ENCODE measurements at places on chromosomes 1 and 21. TPM values are rescaled to one million over a fixed set of nuclear protein-coding genes. Genes with fewer than 3 reads are reported as not detected.

GRCh38 chr1:18413541-18414305, 67.0 kb upstream of the KLHDC7A start:
- H3K36me3 ChIP-seq = peaks cover 9% of the 10 kb centered on the region
- H3K27ac ChIP-seq = no peak overlapping the region
- H3K4me1 ChIP-seq = no peaks in the 10 kb centered on the region

DNA sequence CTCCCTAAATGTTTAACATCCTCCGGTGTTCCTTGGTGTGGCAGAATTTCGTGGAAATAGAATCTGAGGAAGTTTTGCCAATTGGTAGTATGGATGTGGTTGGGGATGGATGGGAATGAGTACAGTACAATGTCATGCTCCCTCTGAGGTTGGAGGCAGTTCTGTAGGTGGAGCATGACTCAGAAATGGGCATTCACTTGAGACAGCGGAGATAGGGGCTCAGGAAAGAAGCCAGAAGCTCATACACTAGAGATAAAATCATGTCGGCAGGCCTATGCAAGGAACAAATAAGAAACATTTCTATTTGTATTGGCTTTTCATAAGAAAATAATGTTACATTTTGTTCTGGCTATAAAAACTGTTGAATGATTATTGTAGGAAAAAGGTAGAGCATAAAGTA, 196.0 kb downstream of the URB2 start:
- H3K4me3 ChIP-seq = no peak overlapping the region
- no peak for DNase-seq
- H3K4me1 ChIP-seq = no peaks in the 10 kb centered on the region

GRCh38 chr1:212607206-212607912, 1.2 kb upstream of the ATF3 start:
- no peaks in the 10 kb centered on the region for H3K36me3 ChIP-seq
- no peak for DNase-seq
- peaks cover 22% of the 10 kb centered on the region for H3K4me1 ChIP-seq
- H3K4me3 ChIP-seq = peak overlapping the region; percentile 91

GRCh38 chr1:114229368-114229767, 75.7 kb upstream of the SYT6 start:
- peaks cover 4% of the 10 kb centered on the region for H3K4me1 ChIP-seq
- no peak overlapping the region for H3K27ac ChIP-seq
- peaks cover 1% of the 10 kb centered on the region for H3K27me3 ChIP-seq
- no peaks in the 10 kb centered on the region for H3K36me3 ChIP-seq
- no peak for DNase-seq

GRCh38 chr1:210830034-210831028, 303.6 kb downstream of the KCNH1 start:
- H3K4me3 ChIP-seq = no peak overlapping the region
- H3K36me3 ChIP-seq = no peaks in the 10 kb centered on the region
- DNase-seq = no peak
- H3K27me3 ChIP-seq = peaks cover 11% of the 10 kb centered on the region

GRCh38 chr21:40099809-40100208, 232.6 kb downstream of the PCP4 start:
- H3K4me1 ChIP-seq = no peaks in the 10 kb centered on the region
- no peaks in the 10 kb centered on the region for H3K36me3 ChIP-seq
- H3K27me3 ChIP-seq = peaks cover 7% of the 10 kb centered on the region
- DNase-seq = no peak
- H3K27ac ChIP-seq = no peak overlapping the region
- H3K4me3 ChIP-seq = no peak overlapping the region

- H3K4me3 ChIP-seq = no peak overlapping the region
- H3K27me3 ChIP-seq = peaks cover 13% of the 10 kb centered on the region
- DNase-seq = no peak
- no peaks in the 10 kb centered on the region for H3K36me3 ChIP-seq
- no peak overlapping the region for H3K27ac ChIP-seq
Measured at GRCh38 chr21:37944496-37944895, 28.2 kb upstream of the KCNJ6 start.

DNA sequence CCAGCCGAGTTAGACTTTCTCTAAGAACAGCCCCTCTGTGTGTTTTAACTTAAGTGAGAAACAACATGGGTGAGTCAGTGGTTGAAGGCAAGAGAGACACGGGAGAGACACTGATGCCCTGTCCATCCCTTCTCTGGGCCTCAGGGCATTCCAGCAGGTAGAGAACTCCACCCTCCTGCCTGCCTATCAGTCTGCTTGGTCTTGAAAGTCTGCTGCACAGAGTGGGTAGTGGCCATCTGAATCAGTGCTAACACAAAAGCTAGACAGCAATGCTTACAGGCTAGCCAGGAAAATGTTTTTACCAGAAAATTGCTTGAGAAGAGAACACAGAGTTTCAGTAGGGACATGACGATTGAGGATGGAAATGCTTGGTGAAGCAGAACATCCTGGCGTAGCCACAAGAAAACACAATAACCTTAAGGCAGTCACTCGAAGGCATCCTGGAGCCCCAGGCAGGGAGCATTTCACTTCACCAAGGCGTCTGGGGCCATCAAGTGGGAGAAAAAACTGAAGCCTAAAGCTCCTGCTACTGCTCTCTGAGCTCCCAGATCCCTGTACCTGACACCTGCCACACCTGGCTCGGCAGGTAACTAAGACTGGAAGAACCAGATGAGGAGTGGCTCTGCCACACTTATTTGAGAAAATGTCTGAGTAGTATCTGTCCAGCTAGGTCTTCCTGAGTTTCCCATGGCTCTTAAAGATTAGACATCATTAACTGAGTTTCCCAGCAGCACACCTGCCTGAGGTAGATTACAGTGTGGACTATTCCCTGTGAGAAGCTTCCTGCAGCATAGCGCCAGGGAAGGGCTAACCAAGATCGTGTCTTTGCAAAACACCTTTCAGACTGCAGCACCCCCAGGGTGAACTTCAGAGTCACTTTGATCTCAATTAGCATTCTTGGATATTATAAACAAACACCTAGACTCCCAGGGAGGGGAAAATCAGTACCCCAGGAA, 18.1 kb upstream of the LBR start:
- no peaks in the 10 kb centered on the region for H3K27me3 ChIP-seq
- peaks cover 78% of the 10 kb centered on the region for H3K4me1 ChIP-seq
- H3K4me3 ChIP-seq = peak overlapping the region; percentile 88
- peak overlapping the region; percentile 94 for H3K27ac ChIP-seq

DNA sequence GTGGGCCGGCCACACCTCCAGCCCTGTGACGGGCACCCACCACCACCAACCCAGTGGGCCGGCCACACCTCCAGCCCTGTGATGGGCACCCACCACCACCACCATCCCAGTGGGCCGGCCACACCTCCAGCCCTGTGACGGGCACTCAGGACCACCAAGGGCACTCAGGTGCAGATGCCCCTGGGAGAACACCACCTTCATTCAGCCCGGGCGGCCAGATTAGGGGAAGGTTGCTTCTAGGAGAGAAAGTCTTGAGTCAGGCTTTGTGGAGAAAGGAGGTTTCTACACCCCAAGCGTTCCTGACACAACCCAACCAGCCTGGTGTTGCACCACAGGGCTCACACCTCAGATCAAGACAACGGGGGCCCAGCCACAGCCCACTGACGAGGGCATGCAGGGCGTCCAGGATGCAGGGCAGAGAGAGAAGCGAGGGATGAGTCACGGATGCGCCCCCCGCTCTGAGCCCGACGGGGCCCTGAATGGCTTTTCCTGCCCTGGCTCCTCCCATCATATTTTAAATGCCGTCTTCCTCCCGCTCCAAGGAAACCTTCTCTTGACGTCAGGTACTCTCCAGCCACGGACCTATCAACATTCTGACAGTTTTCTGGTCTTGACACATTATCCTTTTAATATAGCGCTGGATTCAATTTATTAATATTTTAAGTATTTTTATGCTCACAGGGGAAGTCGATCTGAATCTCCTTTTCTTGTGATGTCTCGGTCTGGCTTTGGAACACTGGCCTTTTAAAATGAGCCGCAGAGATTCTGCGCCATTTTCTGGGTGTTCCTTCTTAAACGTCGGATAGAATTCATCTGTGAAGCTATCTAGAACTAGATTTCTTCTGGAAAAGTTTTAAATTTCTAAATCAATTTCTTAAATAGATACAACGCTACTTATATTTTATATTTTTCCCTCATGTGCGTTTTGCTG, 631 bp upstream of the SPATC1L start:
- peak; percentile 71 for DNase-seq
- H3K36me3 ChIP-seq = peaks cover 4% of the 10 kb centered on the region
- peak overlapping the region; percentile 91 for H3K27ac ChIP-seq
- no peaks in the 10 kb centered on the region for H3K27me3 ChIP-seq
- H3K4me3 ChIP-seq = peak overlapping the region; percentile 86

GRCh38 chr1:155777582-155777981, 79.4 kb downstream of the GON4L start:
- peak overlapping the region; percentile 28 for H3K27ac ChIP-seq
- peaks cover 73% of the 10 kb centered on the region for H3K36me3 ChIP-seq
- peaks cover 5% of the 10 kb centered on the region for H3K4me1 ChIP-seq
- no peak for DNase-seq
- no peak overlapping the region for H3K4me3 ChIP-seq

GRCh38 chr1:22796642-22797041, 86.0 kb downstream of the EPHB2 start:
- DNase-seq = no peak
- H3K27me3 ChIP-seq = peaks cover 9% of the 10 kb centered on the region
- H3K4me3 ChIP-seq = no peak overlapping the region
- H3K36me3 ChIP-seq = no peaks in the 10 kb centered on the region

- peaks cover 20% of the 10 kb centered on the region for H3K36me3 ChIP-seq
- no peak for DNase-seq
- no peak overlapping the region for H3K27ac ChIP-seq
- H3K27me3 ChIP-seq = no peaks in the 10 kb centered on the region
- H3K4me3 ChIP-seq = no peak overlapping the region
Measured at GRCh38 chr1:180002437-180002836, 47.8 kb downstream of the CEP350 start.

DNA sequence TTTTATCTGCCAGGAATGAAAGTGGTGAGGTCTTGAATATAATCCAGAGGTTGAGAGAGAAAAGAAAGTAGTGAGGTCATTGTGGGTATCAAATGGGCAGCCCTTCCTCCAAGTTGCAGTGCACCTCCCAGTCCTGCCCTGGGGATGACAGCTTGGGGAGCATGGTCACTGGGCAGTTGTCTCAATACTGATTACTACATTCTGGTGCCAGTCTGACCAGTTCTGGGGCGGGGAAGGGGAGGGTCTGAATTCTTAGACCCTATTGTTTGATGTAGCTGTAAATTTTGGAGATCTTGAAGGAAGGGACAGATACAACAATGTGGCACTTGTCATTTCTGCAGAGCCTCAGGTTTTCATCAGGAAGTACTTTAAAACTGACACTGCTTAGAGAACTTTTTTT, 11.2 kb downstream of the SLFNL1 start:
- H3K27me3 ChIP-seq = no peaks in the 10 kb centered on the region
- H3K4me3 ChIP-seq = no peak overlapping the region
- peaks cover 13% of the 10 kb centered on the region for H3K4me1 ChIP-seq

- no peak overlapping the region for H3K27ac ChIP-seq
- DNase-seq = no peak
Measured at GRCh38 chr21:32257962-32258785, 20.7 kb downstream of the MIS18A start.

DNA sequence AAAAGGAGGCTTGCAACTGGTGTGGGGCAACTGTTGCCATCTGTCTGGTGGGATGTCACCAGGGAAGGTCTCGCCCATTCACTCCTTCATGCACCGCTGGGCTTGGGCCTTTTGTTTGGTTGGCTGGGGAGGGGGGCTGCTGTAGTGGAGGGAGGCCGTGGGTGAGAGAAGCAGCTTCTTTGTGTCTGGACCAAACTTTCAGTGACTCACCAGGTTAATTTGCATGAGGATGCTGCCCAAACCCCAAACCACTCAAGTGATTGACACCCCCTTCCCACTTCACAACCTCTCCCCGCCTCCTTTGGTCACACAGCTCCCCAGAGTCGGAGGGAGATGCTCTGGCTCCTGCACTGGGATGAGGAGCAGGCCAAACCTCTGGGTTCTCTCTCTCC, 19.7 kb downstream of the BTG2 start:
- peaks cover 46% of the 10 kb centered on the region for H3K4me1 ChIP-seq
- H3K27ac ChIP-seq = peak overlapping the region; percentile 96
- H3K36me3 ChIP-seq = no peaks in the 10 kb centered on the region
- DNase-seq = peak; percentile 48
- H3K27me3 ChIP-seq = no peaks in the 10 kb centered on the region
- H3K4me3 ChIP-seq = peak overlapping the region; percentile 92

DNA sequence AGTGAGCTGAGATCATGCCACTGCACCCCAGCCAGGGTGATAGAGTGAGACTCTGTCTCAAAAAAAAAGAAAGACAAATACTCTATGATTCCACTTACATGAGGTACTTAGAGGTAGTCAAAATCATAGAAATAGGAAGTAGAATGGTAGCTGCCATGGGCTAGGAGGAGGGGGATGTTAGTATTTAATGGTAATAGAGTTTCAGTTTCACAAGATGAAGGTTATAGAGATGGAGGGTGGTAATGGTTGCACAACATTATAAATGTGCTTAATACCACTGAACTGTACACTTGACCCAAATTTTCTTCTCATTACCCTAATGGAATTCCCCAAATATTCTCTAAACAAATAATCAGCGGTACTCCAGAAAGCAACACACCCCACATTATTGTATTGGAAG, 12.8 kb downstream of the EIF2B3 start:
- no peak overlapping the region for H3K27ac ChIP-seq
- no peaks in the 10 kb centered on the region for H3K27me3 ChIP-seq
- H3K4me3 ChIP-seq = no peak overlapping the region
- peaks cover 12% of the 10 kb centered on the region for H3K4me1 ChIP-seq
- no peak for DNase-seq

GRCh38 chr1:234978397-234979295, 150.0 kb downstream of the TOMM20 start:
- DNase-seq = no peak
- H3K36me3 ChIP-seq = no peaks in the 10 kb centered on the region
- H3K27me3 ChIP-seq = no peaks in the 10 kb centered on the region
- H3K4me3 ChIP-seq = peak overlapping the region; percentile 64
- peaks cover 30% of the 10 kb centered on the region for H3K4me1 ChIP-seq

DNA sequence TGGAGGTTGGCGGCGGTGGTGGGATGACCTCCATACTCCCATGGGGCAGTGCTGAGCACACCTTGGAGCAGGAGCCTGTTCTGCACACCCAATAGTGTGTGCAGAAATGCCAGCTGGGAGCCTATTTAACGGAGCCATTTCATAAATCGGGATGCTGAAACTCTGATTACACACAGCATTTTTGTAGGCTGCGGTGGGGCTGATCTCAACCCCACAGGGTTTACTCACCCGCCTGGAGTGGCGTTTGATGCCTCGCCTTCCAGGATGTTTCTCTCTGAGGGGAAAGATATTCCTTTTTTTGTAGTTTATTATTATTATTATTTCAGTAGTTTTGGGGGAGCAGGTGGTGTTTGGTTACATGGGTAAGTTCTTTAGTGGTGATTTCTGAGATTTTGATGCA, 82.6 kb upstream of the WDR26 start:
- H3K36me3 ChIP-seq = no peaks in the 10 kb centered on the region
- H3K4me1 ChIP-seq = peaks cover 9% of the 10 kb centered on the region
- no peaks in the 10 kb centered on the region for H3K27me3 ChIP-seq

GRCh38 chr21:28767523-28767922, 225.2 kb downstream of the LTN1 start:
- H3K27ac ChIP-seq = no peak overlapping the region
- no peak for DNase-seq

Gene ARHGEF16
- total RNA-seq = not detected

Gene MCOLN3
- total RNA-seq = not detected

Gene EPHB2
- 0.21 TPM for total RNA-seq

Gene TP73
- not detected for total RNA-seq

Gene PLA2G2A
- not detected for total RNA-seq

Gene VSIG8
- total RNA-seq = not detected

Gene CAPN8
- not detected for total RNA-seq

Gene FTCD
- total RNA-seq = 2.2 TPM

Gene NASP
- total RNA-seq = 73.2 TPM
